ENCODE measurements at places on chromosomes 2 and 18.
A peak's percentile ranks its signal among the peaks of the same experiment; 100 is the strongest.

DNA sequence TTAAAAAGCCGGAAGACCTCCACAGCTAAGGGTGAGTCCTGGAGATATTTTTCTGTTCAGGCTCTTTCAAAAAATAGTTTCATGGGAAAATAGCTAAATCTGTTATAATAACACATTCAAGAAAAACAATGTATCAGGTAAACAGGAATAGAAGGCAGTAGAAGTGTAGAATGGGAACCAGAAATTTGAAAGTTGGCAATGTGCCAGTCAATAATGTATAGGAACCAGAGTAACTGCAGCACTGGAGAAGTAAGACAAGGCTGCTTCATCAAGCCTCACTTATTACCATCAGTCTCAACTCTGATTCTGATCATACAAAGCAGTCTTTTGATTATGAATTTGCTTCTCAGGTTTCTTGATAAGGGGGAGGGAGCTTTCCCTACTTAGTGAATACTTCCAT is 81.4 kb upstream of the VRK2 start:
- no peak for DNase-seq

DNA sequence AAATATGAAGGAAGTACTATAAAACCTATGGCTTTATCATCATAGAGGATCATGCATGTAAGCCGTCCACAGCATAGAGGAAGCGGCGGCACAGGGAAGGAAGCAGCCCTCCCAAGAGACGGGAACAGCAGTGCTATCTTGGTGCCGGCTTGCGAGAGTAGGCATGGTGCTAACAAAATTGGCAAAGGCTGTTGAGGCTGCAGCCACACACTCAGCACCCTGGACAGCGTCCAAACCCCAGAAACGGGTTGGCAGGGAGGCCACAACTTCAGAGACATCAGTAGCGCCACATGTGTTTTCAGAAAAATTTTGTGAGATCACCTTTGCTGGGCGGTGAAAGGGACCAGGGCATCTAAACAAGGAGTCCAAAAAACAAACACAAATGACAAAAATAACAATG is 37.7 kb downstream of the NETO1 start:
- DNase-seq = peak; percentile 33

GRCh38 chr2:231228974-231229529 is 30.6 kb downstream of the ARMC9 start:
- no peak for DNase-seq

GRCh38 chr18:35326695-35327387 is 17.4 kb downstream of the ZNF24 start:
- no peak for DNase-seq

DNA sequence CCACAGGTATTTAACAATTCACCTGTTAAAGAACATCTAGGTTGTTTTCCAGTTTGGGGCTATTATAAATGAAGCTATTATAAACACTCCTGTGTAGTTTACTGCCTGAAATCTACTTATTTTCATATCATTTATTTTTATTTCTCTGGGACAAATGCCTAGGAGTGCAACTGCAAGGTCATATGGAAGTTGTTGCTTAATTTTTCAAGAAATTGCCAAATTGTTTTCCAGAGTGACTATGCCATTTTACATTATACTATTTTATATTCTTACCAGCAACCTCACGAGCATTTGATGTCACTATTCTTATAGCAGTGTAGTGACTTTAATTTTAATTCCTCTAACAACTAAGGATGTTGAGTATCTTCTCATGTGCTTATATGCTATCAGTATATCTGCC is 298.4 kb downstream of the EXOC6B start:
- DNase-seq = no peak

- no peak for DNase-seq
These were observed 25.0 kb downstream of the ZAP70 start for GRCh38 chr2:97738179-97739019.

DNA sequence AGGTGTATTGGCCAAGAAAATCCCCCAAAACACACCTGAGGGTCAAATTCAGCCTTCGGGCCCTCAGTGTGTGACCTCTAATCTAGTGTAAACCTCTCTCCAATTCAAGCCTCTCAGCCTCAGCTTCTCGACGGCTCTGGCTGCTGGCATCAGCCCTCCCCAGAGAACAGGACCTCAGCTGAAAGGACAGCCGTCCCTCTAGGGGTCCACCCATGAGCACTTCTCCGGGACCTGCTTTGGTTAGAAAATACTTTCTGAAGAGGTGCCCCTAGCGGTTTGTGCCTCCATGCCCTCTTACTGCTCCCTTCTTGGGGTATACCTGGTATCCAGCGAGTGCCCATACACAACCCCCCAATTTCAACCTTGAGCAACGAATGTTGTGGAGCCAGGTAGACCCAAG is 48.8 kb downstream of the INHBB start:
- DNase-seq = no peak

DNA sequence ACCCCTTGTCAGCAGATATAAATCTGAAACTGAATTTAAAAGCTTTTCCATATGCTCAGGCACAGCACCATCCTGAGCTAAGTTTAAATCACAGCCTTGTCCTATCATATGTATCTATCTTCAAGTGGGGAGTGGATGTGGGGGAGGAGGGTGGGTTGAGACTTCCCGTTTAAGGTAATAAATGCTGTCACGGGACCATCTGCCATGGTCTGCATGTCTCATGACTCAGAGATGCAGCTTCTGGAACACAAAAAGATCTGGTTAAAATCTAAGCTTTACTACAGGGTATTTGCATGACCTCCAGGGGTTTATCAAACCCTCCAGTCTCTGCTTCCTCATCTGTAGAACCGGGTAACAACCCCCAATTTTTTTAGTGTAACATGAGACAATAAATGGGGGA is 377.7 kb upstream of the ST6GAL2 start:
- no peak for DNase-seq

DNA sequence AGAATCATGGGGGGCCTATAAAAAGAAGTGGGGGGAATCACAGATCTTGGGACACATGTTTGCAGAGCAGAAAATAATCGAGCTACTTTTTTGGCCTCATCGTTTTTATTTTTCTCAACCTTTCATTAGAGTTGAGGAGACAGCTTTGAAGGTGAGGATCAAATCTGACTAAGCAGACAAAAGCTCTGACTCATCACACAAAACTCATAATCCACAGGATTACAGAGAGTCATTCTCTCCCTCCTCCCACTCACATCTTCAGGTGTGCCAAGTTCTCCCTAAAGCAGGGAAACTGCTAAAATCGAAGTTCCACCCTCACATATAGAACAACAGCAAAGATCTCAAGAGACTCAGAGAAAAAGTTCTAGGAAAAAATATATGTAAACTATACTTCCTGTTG is 15.6 kb downstream of the BAZ2B start:
- DNase-seq = no peak

- no peak for DNase-seq
These were observed 125.9 kb upstream of the MYCN start for GRCh38 chr2:15814403-15814802.

DNA sequence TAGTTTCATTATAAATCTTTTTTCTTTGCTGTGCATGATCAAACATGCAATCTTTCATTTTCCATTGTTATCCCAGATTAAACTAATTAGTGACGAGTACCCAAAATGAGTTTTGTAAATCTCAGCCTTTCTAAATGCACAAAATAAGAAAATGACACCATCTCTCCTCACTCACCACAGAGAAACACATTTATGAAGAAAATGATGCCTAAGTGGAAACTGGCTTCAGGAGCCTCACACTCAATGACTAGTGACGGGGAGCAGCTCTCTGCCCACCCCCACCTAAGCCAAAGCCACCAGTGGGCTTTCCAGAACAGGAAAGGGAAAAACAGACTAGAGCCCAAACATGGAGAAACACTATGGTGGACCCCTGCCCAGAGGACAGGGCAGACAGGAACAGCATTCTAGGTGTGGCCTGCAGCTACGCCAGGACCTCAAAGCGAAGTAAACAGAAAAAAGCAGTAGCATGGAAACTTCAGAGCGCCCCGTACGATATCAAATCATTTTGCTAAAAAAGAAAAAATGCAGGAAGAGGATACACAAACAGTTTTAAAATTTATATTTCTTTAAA is 113.5 kb downstream of the RBMS1 start:
- DNase-seq = no peak

GRCh38 chr2:98509542-98510321 is 65.1 kb downstream of the INPP4A start:
- no peak for DNase-seq

DNA sequence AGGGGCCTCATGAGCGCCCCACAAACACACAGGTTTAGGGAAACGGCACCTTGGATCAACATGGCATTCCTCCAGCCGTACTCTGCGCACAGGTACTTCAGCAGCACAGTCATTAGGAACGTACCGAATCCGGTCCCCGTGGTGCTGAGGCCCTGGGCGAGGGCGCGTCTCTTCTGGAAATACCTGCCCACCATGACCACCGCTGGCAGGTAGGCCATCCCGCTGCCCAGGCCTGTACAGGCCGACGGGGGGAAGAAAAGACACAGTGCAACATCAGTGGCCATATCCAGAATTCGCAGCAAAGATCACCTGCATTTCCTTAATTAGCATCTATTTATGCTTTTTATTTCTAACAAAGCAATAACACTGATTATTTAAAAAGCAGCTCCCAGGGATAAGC is 22.2 kb downstream of the SLC16A14 start:
- DNase-seq = no peak

GRCh38 chr2:102034683-102035548 is 43.2 kb downstream of the IL1R2 start:
- DNase-seq = no peak

DNA sequence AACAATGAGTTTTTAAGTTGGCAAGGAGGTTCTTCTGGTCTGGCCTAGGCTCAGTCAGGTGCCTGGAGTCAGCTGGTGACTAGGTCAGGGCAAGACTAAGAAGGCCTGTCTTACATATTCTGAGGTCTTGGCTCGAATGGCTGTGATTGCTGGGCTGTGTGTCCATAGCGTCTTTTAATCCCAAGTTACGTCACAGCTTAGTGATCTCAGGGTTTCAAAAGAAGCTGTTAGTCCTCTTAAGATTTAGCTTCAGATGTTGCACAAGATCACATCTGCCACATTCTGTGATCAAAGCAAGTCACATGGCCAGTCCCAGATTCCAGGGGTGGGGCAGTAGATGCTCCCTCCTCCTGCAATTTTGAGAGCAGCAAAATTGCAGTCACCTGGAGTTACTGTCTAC is 61.3 kb downstream of the PKP4 start:
- DNase-seq = no peak

DNA sequence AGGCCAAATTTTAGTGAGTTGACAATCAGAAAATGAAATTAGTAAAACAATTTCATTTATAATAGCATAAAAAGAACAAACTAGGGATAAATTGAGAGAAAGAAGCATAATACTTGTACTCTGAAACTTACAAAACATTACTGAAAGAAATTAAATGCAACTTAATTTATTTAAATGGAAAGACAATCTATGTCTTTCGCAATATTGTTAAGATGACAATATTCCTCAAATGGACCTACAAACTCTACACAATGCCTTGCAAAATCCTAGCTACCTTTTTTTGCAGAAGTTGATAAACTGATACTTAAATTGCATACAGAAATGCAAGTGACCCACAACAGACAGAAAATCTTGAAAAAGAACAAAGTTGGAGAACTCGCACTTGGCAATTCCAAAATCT is 9.1 kb downstream of the EPG5 start:
- no peak for DNase-seq

GRCh38 chr2:123659120-123659519 is 366.0 kb upstream of the CNTNAP5 start:
- no peak for DNase-seq

DNA sequence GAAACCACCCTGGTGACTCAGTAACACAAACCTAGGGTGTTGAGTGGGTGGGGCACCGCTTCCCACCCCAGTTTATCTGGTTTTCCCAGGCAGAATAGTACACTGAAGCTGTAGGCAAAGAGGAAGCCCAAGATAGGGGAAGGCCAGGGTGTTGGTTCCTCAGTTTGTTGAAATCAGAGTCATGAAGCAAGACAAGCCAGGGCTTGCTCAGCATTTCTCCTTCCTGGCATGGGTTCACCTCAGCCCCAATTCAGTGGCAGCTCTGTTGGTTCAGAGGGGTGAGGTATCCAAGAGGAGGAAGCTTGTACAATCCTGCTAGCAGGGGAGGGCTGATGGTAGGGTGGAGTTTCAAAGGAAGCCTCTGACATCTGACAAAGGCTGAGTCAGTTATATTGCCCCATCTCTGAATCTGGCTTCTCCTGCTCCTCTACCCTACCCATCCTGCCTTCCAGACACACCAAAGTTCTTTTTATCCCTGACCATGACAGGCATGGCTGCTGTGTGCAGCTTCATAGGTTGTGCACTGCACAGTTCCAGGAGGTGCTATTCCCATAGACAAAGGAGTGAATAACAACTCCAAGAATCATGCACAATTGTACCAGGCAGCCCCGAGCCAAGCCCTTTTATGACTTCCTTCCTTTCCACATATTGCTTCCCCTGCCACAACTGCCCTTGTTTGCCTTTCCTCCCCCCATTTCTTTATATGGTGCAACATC is 24.9 kb upstream of the RAB10 start:
- DNase-seq = no peak

GRCh38 chr18:9898792-9899549 is 13.2 kb downstream of the TXNDC2 start:
- no peak for DNase-seq

DNA sequence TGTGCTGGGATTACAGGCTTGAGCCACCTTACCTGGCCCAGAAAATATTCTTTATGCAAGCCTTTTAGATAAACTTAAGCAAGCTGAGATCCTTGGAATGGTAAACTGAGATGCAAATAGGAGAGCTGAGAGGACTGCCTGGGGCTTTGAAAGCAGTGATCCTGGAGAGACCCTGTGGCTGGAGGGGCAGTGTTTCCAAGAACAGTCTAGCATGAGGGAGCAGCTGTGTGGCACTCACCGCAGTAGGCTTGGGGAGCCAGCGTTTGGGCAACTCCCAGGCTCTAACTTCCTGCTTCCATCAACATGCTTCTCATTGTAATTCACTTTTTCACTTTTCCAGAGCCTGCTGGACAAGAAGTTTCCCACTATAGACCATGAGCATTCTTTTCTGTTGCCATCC is 144.1 kb upstream of the CELF4 start:
- no peak for DNase-seq

DNA sequence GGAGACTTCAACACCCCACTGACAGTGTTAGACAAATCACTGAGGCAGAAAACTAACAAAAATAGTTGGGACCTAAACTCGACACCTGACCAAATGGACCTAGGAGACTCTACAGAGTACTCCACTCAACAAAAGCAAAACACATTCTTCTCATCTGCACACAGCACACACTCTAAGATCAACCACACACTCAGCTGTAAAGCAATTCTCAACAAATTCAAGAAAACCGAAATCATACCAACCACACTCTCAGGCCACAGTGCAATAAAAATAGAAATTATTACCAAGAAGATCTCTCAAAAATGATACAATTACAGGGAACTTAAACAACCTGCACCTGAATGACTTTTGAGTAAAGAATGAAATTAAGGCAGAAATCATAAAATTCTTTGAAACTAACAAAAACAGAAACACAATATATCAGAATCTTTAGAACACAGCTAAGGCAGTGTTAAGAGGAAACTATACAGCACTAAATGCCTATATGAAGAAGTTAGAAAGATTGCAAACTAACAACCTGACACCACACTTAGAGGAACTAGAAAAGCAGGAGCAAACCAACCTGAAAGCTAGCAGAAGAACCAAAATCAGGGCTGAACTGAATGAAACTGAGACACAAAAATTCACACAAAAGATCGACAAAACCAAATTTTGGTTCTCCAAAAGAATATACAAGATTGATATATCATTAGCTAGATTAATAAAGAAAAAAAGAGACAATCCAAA is 46.3 kb downstream of the RTTN start:
- DNase-seq = no peak

Measured in NCI-H1092 (cell line).